ENCODE measurements at places on chromosomes 12 and 14. TPM values are rescaled to one million over a fixed set of nuclear protein-coding genes. Genes with fewer than 3 reads are reported as not detected.

The SLC39A2 gene
- polyA plus RNA-seq, result not detected

DNA sequence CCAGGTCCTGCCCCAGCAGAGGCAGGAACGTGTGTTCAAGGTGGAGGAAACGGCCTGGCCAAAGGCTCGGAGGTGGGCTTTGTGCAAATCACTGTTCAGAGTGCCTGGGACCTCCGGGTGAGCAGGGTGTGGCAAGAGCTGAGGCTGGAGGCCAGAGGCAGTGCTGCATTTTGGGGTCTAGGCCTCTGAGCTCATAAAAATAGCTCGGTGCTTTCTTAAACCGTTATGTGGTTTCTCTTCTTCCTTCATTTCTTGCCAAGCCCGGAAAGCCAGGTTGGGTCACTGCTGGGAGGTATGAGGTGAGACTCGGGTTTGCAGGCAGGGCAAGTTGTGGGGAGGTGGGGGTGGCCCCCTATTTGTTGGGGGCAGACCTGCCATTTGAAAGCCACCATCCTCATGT is 178.8 kb upstream of the MYL2 start:
- no peak for DNase-seq

DNA sequence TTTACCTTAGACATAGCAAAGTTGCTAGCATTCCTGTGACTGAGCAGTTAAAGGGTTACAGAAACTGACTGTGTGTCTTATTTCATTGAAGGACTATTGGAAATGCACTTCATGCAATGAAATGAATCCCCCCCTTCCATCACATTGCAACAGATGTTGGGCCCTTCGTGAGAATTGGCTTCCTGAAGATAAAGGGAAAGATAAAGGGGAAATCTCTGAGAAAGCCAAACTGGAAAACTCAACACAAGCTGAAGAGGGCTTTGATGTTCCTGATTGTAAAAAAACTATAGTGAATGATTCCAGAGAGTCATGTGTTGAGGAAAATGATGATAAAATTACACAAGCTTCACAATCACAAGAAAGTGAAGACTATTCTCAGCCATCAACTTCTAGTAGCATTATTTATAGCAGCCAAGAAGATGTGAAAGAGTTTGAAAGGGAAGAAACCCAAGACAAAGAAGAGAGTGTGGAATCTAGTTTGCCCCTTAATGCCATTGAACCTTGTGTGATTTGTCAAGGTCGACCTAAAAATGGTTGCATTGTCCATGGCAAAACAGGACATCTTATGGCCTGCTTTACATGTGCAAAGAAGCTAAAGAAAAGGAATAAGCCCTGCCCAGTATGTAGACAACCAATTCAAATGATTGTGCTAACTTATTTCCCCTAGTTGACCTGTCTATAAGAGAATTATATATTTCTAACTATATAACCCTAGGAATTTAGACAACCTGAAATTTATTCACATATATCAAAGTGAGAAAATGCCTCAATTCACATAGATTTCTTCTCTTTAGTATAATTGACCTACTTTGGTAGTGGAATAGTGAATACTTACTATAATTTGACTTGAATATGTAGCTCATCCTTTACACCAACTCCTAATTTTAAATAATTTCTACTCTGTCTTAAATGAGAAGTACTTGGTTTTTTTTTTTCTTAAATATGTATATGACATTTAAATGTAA is 31.5 kb downstream of the MDM2 start:
- DNase-seq, result no peak

- no peak for DNase-seq
Measured at GRCh38 chr12:109630815-109631214, 57.2 kb downstream of the MVK start.

Measured in forelimb muscle (tissue), 1 donor.